ENCODE measurements at places on chromosomes 12 and 14. TPM values are rescaled to one million over a fixed set of nuclear protein-coding genes. Genes with fewer than 3 reads are reported as not detected.

- DNase-seq = no peak
Measured at GRCh38 chr12:45256721-45257120, 40.8 kb downstream of the ANO6 start.

Gene PTPRB
- not detected for total RNA-seq

DNA sequence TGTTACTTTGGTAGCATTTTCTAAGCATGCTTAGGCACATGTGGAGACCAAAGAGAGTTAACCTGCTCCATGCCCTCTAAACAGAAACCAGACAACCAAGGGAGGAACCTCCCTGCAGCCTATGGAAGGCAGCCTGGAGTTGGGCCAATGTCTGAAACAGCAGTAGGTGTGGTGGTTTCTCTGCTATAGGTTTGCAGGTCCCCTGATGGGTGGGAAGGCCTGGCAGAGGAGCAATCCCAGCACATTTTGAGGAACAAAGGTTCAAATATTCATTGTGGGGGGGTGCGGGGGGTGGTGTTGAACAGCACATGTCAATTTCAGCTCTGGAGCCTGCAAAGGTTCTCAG lies 65.4 kb downstream of the DACT1 start:
- DNase-seq = no peak

GRCh38 chr12:124774054-124774461 lies 89.6 kb downstream of the SCARB1 start:
- peak; percentile 57 for DNase-seq

Gene ACTR6
- total RNA-seq = 37.1 TPM

DNA sequence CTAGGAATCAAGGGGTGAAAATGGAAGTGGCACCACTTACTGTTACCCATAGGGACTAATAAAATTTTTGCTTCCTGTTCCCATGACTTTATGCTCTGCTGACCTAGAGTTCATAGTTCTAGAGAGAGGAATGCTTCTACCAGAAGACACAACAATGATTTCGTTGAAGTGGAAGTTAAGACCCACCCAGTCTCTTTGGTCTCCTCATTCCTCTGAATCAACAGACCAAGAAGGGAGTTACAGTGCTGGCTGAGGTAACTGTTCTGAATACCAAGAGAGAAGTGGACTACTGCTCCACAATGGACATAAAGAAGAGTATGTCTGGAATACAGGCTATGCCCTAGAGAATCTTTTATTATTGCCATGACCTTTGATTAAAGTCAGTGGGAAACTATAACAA lies 23.5 kb upstream of the DYRK2 start:
- DNase-seq = no peak
